ENCODE measurements at places on chromosomes 6 and 20. TPM values are rescaled to one million over a fixed set of nuclear protein-coding genes. Genes with fewer than 3 reads are reported as not detected.
A peak's percentile ranks its signal among the peaks of the same experiment; 100 is the strongest.

GRCh38 chr6:43842231-43842794, 72.3 kb downstream of the VEGFA start:
- peaks cover 6% of the 10 kb centered on the region for H3K27me3 ChIP-seq
- no peak overlapping the region for H3K27ac ChIP-seq
- H3K36me3 ChIP-seq = no peaks in the 10 kb centered on the region

DNA sequence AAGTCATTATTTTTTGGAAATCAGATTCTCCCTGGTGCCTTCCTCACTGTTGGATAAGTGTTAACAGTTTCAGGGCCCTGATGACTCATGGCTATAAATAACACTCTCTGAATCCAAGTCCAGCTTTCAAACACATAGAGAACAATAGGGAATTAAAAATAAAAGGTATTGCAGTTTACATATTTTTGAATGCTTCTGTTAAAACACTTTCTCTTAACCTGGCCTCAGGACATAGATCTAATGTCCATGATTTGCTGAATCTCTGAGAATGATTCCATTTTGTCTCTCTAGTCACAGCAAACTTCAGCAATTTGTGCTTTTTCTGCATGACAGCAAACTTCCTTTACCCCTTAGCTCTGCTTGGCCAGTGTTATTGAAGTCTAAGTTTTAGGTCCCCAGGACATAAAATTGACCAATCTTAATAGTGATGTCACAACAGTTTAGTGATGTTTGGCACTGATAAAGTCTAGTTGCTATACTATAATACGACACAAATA, 1192.4 kb upstream of the CITED2 start:
- no peak overlapping the region for H3K4me3 ChIP-seq
- H3K36me3 ChIP-seq = no peaks in the 10 kb centered on the region
- no peaks in the 10 kb centered on the region for H3K4me1 ChIP-seq
- no peak overlapping the region for H3K27ac ChIP-seq
- H3K27me3 ChIP-seq = peaks cover 8% of the 10 kb centered on the region

- no peak for ATAC-seq
- H3K27ac ChIP-seq = peak overlapping the region; percentile 90
- peaks cover 50% of the 10 kb centered on the region for H3K4me1 ChIP-seq
- H3K36me3 ChIP-seq = peaks cover 28% of the 10 kb centered on the region
- H3K4me3 ChIP-seq = peak overlapping the region; percentile 72
- H3K27me3 ChIP-seq = no peaks in the 10 kb centered on the region
Measured at GRCh38 chr6:53322188-53323029, 26.3 kb downstream of the ELOVL5 start.

GRCh38 chr20:15222502-15223330, 885.3 kb upstream of the FLRT3 start:
- no peaks in the 10 kb centered on the region for H3K4me1 ChIP-seq
- no peaks in the 10 kb centered on the region for H3K36me3 ChIP-seq
- H3K27me3 ChIP-seq = no peaks in the 10 kb centered on the region
- H3K4me3 ChIP-seq = no peak overlapping the region
- no peak for ATAC-seq

DNA sequence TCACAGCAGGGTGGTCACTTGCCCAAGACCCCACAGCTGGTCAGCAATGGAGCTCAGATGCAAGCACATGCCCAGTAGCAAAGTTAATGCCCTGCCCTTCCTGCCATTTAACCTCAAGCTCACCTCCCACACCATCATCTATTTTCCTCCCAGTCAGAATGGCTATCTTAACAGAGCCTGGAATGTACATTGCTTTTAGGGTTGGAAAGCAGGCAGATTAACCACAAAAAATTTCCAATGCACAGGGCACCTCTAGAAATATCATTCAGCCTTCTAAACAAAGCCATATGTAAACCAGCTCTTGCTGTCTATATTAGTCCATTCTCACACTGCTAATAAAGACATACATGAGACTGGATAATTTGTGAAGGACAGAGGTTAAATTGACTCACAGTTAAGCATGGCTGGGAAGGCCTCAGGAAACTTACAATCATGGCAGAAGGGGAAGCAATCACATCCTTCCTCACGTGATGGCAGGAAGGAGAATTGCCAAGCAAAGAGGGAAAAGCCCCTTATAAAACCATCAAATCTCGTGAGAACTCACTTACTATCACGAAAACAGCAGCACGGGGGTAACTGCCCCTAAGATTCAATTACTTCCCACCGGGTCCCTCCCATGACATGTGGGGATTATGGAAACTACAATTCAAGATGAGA, 106.9 kb downstream of the FYN start:
- H3K36me3 ChIP-seq = peaks cover 100% of the 10 kb centered on the region
- ATAC-seq = peak; percentile 1
- H3K27ac ChIP-seq = peak overlapping the region; percentile 100
- peaks cover 92% of the 10 kb centered on the region for H3K4me1 ChIP-seq
- H3K27me3 ChIP-seq = no peaks in the 10 kb centered on the region
- H3K4me3 ChIP-seq = peak overlapping the region; percentile 98

DNA sequence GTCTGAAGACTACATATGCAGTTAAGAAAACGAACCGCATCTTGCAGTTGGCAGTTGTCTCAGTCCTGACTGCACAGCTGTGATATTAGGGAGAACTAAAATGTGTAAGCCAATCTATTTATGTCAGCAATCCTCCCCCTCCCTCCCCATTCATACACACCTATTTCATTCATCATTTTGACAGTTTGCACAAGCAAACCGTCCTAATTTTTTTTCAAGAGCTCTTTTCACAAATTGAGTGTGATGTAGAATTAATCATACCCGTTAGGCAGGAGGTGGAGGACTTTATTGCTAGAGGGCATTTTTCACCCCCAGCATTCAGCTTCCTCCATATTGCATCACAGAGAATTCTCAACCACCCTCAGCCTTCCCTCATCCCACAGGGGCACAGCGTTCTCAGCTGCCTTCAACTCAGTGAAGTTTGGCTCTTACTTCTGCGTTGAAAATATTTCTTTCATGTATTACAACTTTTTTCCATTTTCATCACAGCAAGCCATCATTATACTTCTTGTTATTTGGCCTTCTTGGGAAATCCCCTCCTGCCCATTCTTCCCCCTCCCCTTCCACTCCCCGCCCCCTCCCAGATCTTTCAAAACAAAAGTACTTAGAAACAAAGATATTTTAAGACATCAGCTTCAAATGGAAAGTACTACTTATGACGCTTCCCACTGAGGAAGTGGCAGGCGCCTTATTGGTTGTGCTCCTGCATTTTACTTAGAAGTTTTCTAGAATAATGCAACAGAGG, 37.5 kb downstream of the NOX3 start:
- peaks cover 37% of the 10 kb centered on the region for H3K4me1 ChIP-seq
- H3K27ac ChIP-seq = peak overlapping the region; percentile 98
- ATAC-seq = peak; percentile 85
- H3K4me3 ChIP-seq = peak overlapping the region; percentile 81
- H3K27me3 ChIP-seq = no peaks in the 10 kb centered on the region

GRCh38 chr6:161238081-161238480, 35.8 kb downstream of the AGPAT4 start:
- peak overlapping the region; percentile 9 for H3K27ac ChIP-seq
- H3K4me1 ChIP-seq = peaks cover 31% of the 10 kb centered on the region
- no peaks in the 10 kb centered on the region for H3K27me3 ChIP-seq
- peak overlapping the region; percentile 35 for H3K4me3 ChIP-seq
- peak; percentile 1 for ATAC-seq

- H3K27me3 ChIP-seq = no peaks in the 10 kb centered on the region
- H3K36me3 ChIP-seq = peaks cover 76% of the 10 kb centered on the region
- H3K4me1 ChIP-seq = no peaks in the 10 kb centered on the region
- H3K27ac ChIP-seq = peak overlapping the region; percentile 77
- ATAC-seq = no peak
- no peak overlapping the region for H3K4me3 ChIP-seq
Measured at GRCh38 chr20:34530342-34530741, 14.1 kb downstream of the DYNLRB1 start.

DNA sequence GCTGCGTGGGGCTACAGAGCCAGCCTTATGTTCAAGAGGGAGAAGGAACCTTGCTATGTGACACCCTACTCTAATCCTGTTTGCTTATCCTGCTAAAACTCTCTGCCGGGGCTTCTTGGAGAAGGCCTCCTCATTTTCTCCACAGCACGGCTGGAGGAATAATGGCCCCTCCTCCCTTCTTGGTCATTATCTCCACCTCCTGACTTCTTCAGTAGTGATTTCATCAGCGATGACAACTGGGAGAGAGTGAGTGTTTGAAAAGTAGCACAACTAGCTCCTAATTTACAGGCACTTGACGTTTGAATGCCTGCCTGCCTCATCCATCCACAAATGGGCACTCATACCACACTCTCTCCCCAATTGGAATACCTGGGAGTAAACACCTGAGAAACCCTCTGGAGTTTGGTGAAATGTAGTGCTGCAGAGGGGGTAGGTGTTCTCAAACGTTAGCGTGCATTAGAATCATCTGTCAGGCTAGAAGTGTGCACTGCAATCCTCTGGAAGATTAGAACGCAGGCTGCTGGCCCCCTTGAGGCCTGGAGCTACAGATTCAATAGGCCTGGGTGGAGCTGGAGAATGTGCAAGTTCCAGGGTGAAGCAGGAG, 148.5 kb downstream of the FOXC1 start:
- no peak overlapping the region for H3K4me3 ChIP-seq
- no peaks in the 10 kb centered on the region for H3K4me1 ChIP-seq
- H3K27ac ChIP-seq = no peak overlapping the region
- no peak for ATAC-seq
- H3K27me3 ChIP-seq = no peaks in the 10 kb centered on the region
- no peaks in the 10 kb centered on the region for H3K36me3 ChIP-seq

The EDN3 gene
- total RNA-seq = not detected

The CFAP206 gene
- not detected for total RNA-seq

The SFTA2 gene
- total RNA-seq = not detected

The BANF2 gene
- total RNA-seq = not detected

The BCAS1 gene
- 0.11 TPM for total RNA-seq

The TFAP2B gene
- total RNA-seq = not detected
